ENCODE measurements at places on chromosomes 6 and 20.

GRCh38 chr20:22563062-22563965 lies 21.1 kb downstream of the FOXA2 start:
- DNase-seq, result no peak

DNA sequence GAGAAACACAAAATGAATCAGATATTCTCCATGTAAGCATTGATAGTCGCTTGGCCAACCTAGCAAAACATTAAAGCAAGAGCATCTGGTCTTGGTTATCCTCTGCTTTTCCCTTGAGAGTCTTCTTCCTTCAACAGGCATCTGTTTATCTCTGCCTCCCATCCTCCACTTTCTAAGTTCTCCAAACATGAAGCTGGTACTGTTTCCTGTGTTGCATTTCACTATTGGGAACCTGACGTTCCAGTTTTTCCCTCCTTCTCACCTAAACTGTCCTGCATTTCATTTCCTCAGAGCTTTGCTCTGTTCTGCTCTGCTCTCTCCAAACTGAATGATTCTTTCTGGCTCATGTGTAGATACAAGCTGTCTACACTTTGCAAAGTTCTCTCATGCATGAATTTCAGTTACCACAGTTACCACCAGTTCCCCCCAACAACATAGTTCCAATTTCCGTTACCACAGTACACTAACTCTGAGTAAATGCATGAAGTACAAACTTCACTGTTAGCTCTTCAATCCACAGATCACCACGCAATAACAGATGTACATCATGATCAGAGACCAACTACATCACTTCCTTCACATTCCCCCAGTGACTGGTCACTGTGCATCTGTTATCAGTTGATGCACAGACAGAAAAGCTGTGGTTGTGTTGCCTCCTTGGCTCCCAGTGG lies 86.7 kb upstream of the F13A1 start:
- no peak for DNase-seq

GRCh38 chr20:46683939-46684750 lies 5.1 kb downstream of the TP53RK start:
- peak; percentile 89 for DNase-seq

DNA sequence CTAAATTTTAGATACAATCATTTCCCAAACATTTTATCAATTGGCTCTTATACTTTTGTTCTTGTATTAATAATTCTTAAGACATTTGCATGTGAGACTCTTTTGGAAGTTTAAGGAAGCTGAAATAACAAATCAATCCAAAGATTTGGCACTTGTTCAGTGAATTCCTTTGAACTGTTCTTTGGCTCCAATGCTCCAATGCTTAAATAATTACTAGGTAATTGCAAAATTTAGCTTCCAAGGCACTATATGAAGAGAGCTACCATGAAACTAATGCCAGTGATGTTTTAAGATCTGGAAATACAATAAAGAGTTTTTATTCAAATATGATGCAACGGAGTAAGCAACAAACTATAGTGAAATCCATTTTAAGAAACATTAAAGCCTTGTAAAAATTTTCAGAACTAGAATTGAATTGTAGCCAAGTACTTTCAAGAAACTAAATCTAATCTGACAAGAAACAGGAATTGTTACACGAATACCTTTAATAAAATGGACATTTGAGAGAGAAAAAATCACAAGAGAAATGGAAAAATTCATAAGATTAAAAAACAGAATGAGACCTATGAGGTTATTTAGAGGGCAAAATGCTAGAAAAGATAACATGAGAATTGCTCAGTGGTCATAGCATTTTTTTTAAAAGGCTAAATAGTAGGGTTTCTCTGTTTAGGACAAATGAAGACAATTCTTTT lies 43.6 kb upstream of the SMLR1 start:
- DNase-seq, result peak; percentile 11

DNA sequence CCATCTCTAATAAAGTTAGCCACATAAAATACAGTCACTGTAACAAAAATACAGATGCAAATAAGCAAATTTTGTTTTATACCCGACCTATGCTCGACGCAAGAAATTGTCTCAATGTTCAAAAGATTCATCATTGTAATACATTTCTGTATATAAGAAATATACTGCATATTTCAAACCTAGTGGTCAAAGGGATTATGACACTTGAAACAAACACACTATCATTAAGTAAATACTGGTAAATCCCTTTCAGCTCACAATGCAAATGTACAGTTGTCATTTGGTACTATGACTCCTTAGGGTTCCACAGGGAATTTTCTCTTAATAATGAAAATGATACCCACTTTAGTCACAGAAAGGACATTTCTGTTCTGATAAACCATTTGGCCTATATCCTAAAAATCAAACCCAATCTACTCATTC lies 2.2 kb downstream of the HIVEP2 start:
- DNase-seq, result peak; percentile 31

DNA sequence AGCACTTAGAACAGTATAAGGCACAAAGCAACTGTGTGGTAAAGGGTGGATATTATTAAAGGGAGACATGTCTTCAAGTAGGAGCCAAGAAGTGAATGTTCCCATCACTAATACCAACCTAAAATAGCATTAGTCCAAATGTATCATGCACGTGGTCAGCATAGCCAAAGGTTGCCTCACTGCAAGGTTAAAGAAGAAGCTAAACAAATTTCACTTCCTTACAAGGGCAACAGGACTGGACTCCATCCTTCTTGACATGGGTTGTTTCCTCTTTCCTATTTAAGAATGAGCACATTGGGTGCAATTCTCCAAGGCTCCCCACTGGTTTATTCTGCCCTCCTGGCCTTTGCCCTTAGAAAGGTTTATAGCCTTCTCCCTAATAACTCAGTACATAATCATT lies 186.7 kb downstream of the PHACTR1 start:
- peak; percentile 24 for DNase-seq

GRCh38 chr20:62089393-62089792 lies 23.7 kb upstream of the TAF4 start:
- no peak for DNase-seq

DNA sequence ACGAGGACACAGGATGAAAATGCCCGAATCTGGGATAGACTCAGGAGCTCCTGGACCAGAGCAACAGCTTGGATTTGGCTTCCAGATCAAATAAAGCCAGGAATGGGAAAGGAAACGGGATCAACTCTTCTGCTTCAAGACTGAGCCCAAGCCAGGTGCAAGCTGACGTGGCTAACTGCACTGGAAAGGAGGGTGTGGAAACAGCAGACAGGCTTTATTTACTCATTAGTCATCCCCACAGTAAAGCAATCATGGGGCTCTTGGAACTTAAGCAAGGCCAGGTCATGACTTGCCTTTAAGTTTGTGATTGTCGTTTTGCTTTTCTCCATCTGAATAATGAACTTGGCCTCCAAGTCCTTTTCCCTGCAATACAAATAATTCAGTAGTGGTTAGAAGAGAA lies 45.2 kb downstream of the KIF16B start:
- peak; percentile 36 for DNase-seq

GRCh38 chr6:121670511-121670910 lies 235.1 kb downstream of the GJA1 start:
- no peak for DNase-seq

DNA sequence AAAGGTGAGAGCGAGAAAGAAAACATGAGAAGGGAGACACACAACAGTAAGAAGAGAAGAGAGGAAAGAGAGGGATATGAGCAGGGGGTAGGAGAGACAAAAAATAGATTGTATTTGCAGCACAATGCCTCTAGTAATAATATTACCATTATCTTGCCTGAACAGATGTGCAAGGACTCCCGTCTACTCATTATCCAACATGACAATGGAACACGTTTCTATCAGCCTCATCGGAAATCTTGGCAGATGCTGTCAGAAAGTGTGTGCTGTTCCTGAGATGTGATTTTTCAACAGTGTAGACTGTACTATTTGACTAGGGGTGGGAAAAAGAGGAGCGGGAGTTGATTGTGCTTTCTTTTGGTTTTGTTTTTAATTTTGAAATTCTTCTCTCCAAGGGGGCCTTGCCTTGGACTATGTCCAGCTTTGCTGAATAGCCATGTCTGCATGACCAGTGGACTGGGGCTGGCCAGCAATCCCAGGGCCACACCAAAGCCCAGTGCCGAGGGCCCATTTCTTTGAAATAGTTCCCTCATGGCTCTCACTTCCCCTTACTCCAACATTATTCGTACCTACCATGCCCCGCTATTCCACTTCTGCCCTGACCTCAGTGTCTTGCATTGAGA lies 11.3 kb upstream of the TRAM2 start:
- no peak for DNase-seq

Data from umbilical cord (tissue), 2 donors.